ENCODE measurements at places on chromosomes 5 and 9.

GRCh38 chr5:170201311-170201710 is 31.5 kb upstream of the C5orf58 start:
- DNase-seq, result no peak

DNA sequence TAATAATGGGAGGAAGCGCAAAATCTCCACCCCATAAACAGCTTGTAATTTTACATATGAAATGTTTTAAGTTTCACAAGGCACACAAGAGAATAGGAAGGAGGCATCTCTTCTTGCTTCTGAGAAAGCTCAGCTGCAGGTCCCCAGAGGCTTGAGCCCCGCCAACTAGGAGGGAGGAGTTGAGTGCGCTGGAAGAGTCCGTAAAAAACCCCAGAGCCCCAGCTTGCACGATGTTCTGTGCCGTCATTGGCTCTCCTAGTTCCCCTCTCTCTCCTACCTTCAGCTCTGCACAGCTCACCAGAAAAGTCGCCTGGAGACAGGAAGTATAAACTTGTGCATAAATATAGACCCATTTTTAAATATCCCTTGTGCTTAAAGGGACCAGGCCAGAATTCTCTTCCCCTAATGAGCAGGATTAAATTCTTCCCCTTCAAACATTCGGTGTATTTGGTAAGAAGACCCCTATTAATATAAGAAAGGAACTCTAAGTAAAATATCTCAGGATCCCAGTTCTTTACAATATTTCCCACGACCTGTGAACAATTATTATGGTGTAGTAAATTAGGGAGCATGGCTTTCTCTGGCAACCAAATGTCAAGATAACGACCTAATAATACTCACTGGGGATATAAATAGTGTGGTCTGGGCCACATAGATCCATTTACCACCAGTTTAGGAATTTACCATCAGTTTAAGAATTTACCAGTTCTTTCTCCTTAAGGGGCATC is 13.7 kb downstream of the GLRX start:
- no peak for DNase-seq

- no peak for DNase-seq
Observed at GRCh38 chr5:163993126-163993525, 487.7 kb downstream of the MAT2B start.

GRCh38 chr5:131521252-131521651 is 113.8 kb downstream of the RAPGEF6 start:
- no peak for DNase-seq

GRCh38 chr9:124471761-124472160 is 21.5 kb downstream of the ADGRD2 start:
- no peak for DNase-seq

DNA sequence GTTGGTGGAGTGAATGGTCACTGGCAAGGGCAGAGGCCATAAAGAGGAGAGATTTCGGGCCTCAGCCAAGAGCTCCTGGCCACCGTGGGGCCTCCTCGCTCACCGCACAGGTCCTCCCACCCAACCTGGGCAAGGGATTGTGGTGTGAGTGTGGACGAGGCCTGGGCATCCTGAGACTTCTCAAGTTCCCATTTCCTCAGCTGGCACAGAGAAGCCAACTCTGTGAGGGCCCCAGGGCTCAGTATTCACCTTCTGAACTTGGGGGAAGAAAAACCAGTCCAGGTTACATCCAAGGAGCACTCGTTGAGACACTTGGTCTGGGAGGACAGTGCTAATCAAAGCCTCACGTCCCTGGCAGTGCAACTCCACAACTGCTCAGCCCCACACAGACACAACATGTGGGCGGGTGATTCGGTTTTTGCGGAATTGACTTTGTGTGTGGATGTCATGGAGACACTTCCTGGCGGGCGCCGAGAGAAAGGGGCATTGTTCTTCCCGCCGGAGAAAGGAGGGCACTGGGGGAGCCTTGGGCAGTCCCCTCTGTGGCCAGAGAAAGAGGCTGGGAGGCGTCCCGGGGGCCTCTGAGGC is 28.5 kb upstream of the NKD2 start:
- DNase-seq, result no peak
